ENCODE measurements at places on chromosomes 11 and 22.

DNA sequence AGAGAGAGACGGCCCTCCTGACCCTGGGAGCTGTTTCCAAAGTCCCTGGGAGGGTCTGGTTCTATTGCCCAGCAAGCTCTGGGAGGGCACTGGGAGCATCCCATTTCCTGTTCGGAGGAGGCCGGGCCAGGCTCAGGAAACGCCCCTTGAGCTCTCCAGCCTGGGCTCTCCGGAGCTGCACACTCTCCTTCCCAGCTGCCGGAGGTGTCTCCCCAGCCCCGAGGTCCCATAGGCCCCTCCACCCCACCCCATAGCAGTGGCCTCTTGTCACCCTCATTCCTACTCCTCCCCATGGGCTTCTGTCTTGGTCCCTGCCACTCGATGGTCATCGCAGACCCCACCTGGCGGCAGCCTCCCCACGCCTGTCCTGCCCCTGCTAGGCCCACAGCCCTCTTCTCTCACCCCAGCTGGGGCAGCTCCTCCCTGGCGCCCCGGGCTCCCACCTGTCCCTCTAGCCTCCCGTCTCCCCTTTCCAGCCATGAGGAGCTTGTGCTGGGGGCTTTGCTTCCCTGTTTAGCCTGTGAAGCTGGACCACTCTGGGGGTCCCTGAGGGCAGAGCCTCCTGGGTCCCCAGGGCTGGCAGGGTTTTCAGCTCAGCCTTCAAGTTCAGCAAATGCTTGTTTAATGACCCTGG, 2.8 kb downstream of the TSPAN32 start:
- DNase-seq = no peak

- DNase-seq = no peak
Observed at GRCh38 chr11:18563090-18563730, 25.3 kb downstream of the UEVLD start.

DNA sequence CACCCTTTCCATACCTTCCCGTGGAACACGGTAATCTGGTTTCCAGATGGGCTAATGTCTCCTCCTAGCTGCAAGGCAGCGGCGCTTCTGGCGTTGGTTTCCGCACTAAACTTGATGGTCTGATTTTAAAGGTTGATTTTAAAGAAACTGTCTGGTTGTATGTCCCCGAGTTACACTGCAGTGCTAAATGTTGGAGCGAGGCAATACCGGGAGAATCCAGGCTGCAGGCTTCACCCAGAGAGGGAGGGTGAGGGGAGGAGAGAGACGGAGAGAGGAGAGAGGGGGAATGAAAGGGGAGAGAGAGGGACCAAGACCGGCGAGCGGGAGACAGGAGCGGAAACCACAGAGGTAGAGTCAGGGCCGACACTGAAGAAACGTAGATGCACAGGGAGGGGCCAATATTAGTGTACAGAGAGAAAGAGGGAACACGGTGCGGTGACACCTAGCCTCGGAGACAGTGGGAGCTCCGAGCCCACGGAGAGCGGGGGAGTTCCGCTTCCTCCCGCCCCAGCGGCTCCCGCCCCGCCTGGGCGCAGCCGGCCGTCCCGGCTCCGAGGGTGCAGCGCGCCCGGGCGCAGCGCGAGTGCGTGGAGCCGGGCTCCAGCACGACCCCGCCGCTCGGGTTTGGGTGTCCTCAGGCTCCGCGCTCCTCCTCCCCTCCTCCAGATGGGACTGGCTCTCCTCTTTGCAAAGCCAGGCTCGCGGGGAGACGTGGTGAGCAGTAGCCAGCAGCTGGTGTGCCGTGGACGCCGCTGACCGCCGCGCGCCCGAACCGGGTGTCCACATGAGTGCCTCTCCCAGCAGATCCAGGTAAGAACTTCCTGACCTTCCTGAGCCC, 71.9 kb upstream of the GRAMD1B start:
- DNase-seq = no peak

DNA sequence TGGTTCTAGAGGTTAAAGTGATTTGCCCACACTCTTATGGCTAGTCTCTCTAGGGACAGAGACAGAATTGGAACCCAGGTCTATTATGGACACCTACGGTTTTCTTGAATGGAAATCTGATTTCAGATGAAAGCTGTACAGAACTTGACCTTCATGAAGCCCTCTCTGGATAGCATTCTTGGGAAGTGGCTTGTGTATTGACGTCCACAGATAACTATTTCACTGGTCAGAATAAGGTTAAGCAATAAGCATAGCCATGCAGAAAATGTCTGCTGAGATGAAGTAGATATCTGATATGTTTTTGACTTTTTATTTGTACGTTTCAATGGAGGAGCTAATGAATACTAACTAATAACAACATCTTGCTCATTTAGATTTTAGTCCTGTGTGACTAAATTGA, 1.1 kb downstream of the TLCD5 start:
- DNase-seq = no peak

- DNase-seq = no peak
Observed at GRCh38 chr11:96543177-96543576, 153.4 kb downstream of the JRKL start.

- DNase-seq = no peak
Observed at GRCh38 chr11:76756341-76756741, 26.8 kb upstream of the TSKU start.

DNA sequence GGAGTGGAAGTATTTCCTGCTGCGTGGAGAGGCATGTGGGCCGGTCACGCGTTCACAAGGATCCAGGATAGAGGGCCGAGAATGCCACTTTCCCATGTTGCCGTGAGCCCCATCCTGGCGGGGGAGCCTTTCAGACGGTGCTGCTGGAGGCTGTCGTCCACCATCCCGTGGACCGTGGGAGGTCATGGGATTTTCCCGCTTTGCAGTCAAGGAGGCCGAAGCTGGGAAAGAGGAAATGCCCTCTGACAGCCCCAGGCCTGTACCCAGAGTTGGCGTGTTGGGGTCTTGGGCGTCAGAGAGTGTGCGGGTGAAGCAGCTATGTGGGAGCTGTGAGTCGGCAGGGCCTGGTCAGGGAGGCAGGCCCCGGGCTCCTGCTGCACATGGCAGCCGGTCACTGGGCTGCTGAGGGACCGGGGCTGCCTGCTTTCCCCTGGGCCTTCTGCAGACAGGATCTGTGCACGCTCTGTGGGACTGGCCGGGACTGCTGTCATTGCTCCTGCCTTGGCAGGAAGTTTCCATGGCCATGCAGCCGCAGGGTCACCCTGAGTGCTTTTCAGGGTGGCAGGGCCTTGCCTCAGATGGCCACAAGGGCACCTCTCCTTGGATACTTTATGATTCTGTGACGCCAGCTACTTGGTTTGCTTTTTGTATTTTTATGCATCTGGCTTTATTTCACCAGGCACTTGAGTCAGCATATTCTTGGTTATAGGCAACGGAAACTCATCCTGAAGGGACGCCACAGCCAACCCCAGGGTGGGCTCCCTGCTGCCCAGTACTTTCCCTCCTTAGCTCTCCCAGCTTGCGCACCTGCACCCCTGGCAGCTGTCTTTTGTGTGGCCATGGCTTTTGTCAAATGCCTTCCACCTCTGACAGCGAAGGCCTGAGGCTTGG, 52.4 kb downstream of the AP2A2 start:
- DNase-seq = no peak

- DNase-seq = no peak
Observed at GRCh38 chr22:50674606-50675552, 2.3 kb downstream of the SHANK3 start.

DNA sequence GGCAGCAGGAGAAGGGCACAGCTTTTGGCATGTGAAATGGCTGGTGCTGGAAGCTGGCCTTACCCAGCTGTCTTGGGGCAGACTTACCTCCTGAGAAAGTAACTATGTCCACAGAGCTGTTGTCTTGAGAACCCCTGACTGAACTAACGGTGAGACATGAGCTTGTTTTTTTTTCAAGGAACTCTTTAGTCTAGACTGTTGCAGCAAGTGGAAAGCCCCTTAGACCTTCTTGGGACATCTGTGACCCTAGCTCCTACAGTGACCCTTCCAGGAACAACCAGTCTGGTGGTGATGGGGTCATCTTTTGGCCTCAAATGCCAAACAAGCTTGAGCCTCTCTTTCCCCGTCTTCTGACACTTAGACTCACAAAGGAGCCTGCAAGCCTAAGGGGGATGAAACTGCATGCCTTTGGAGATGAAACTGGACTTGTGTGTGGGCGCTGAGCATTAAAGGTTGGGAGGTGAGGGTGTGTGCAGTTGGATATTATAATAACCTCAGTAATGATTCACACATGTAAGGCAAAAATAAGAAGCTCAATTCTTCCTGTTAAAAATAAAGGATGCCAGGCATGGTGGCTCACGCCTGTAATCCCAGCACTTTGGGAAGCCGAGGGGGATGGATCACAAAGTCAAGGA, 35.4 kb downstream of the SDHD start:
- DNase-seq = no peak

GRCh38 chr22:39724390-39724789, 153.8 kb downstream of the CACNA1I start:
- no peak for DNase-seq

DNA sequence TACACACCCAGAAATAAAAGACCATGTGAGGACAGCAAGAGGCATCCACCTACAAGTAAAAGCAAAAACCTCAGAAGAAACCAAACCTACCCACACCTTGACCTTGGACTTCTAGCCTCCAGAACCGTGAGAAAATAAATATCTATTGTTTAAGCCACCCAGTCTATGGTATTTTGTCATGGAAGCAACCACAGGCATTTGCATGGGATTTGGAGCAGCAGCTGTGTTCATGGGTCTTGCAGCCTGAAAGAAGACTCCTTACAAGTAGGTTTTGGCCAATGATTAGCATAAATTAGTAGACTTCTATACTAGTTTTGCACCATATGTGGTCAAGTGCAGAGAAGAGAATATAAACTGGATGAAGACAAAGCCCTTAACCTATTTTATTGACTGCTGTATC, 27.9 kb downstream of the FSHB start:
- no peak for DNase-seq

- no peak for DNase-seq
Observed at GRCh38 chr11:78810559-78811009, 235.9 kb upstream of the NARS2 start.

- no peak for DNase-seq
Observed at GRCh38 chr22:24526191-24526590, 28.7 kb downstream of the GUCD1 start.

GRCh38 chr11:2770761-2771301, 71.0 kb upstream of the KCNQ1OT1 start:
- no peak for DNase-seq

- no peak for DNase-seq
Observed at GRCh38 chr22:49087198-49087597, 740.5 kb downstream of the BRD1 start.

DNA sequence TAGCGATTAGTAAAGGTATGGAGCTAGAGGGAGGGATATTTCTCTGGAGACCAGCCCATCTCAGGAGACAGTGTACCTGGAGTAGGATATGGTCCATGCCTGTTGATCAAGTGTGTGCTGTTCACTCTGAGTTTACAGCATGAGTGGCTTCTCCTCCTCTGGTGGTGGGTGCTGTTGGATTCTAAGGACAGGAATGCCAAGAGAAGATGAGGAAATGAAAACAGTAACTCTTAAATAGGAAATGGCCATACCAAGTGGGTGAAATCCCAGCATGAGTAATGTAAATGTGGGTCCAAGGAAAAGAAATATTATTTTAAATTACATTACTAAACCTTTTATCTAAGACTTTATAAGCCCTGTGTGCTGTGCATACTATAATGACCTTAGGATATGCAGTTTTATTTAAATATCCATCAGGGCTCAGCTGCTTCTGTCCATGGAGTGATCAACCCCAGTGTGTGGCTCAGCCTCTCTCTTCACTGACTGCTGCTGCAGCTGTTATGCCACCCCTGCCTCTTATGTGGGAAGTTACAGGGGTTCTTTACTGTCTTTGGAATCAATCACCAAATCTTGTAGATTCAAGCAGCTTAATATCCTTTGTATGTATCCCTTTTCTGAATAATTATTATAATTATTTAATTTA, 54.3 kb downstream of the FAT3 start:
- DNase-seq = no peak

GRCh38 chr11:47941907-47942558, 38.3 kb upstream of the PTPRJ start:
- no peak for DNase-seq

- DNase-seq = no peak
Observed at GRCh38 chr11:78807351-78807750, 232.7 kb upstream of the NARS2 start.

- DNase-seq = no peak
Observed at GRCh38 chr22:43128116-43128515, 15.1 kb downstream of the MCAT start.

DNA sequence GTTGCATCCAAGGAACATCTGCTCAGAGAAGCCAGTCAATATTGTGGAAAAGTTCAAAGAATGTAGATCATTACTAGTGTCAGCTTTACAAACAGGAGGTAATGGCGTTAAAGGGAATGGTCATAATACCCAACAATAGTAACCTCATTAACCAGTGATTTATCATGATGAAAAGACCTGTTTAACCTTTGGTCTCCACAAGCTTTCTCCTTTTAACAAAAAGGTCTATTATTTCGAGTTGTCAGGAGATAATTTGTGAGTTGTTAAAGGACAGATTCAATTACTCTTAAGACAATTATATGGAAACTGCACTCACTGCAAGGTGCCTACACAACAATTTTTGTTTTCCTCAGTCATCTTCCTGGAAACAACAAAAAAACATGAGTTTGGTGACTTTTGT, 73.8 kb upstream of the HTATIP2 start:
- no peak for DNase-seq

- no peak for DNase-seq
Observed at GRCh38 chr11:8206251-8207079, 37.6 kb upstream of the RIC3 start.

- no peak for DNase-seq
Observed at GRCh38 chr22:39292031-39292462, 27.4 kb downstream of the RPL3 start.

GRCh38 chr11:117815262-117815803, 9.2 kb downstream of the FXYD2 start:
- no peak for DNase-seq

- DNase-seq = no peak
Observed at GRCh38 chr11:72483412-72484186, 49.3 kb upstream of the CLPB start.

- DNase-seq = no peak
Observed at GRCh38 chr11:72119198-72119597, 6.7 kb upstream of the ANAPC15 start.

- DNase-seq = no peak
Observed at GRCh38 chr22:40428796-40429195, 58.4 kb downstream of the SGSM3 start.

- no peak for DNase-seq
Observed at GRCh38 chr11:119567688-119568582, 145.0 kb upstream of the THY1 start.

DNA sequence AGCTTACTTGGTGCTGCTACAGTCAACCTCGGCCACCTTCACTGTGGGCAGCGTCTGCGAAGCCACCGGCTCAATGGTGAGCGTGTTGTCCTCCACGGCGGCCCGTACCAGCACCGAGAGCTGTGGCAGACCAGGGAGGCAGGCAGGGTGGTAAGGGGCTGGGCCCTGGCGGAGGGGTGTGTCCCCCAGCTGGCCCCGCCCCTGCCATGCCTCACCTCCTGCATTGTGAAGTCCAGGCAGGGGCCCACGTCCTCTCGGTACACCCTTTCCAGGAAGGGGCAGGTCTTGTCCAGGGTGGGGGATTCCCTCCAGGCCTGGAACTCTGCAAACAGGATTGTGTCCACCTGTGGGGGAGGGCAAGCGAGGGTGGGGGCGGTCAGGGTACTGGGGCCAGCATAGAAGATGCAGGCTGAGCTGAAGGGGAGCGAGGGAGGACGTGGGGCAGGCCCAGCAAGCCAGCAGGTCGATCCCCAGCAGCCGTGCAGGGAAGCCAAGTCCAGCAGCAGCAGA, 12.8 kb downstream of the RAB3IL1 start:
- DNase-seq = no peak

GRCh38 chr11:16921019-16921418, 93.2 kb downstream of the PLEKHA7 start:
- DNase-seq = no peak

All from GOT3 (cell line).